ENCODE measurements at places on chromosomes 6 and 20. TPM values are rescaled to one million over a fixed set of nuclear protein-coding genes. Genes with fewer than 3 reads are reported as not detected.

The BMP2 gene
- total RNA-seq: 4.7 TPM

The TM9SF4 gene
- 42.9 TPM for total RNA-seq

The BPIFB4 gene
- total RNA-seq: not detected

The TRIM40 gene
- not detected for total RNA-seq

The SRSF12 gene
- 0.54 TPM for total RNA-seq

The IPCEF1 gene
- not detected for total RNA-seq

The LAMA4 gene
- 172 TPM for total RNA-seq

The ULBP3 gene
- 19.3 TPM for total RNA-seq

The SFTA2 gene
- total RNA-seq: not detected

The SLC17A9 gene
- 6.3 TPM for total RNA-seq

The C20orf144 gene
- total RNA-seq: not detected

The AGPAT4 gene
- total RNA-seq: 2.3 TPM

The C6orf15 gene
- not detected for total RNA-seq

The PLCB4 gene
- total RNA-seq: not detected

The TUBB2B gene
- 6.3 TPM for total RNA-seq

The SLC25A27 gene
- 2.3 TPM for total RNA-seq

The CRISP2 gene
- not detected for total RNA-seq

The SLC16A10 gene
- not detected for total RNA-seq

The HLA-DOA gene
- total RNA-seq: not detected

The IL17A gene
- not detected for total RNA-seq

The RIPPLY2 gene
- total RNA-seq: not detected

The CCN5 gene
- total RNA-seq: 5.8 TPM

The SOX18 gene
- total RNA-seq: 0.36 TPM

The ASIP gene
- total RNA-seq: not detected

The RIPOR2 gene
- total RNA-seq: 9.2 TPM

The TMEM74B gene
- total RNA-seq: 1.1 TPM

The DPPA5 gene
- not detected for total RNA-seq

The GJA10 gene
- not detected for total RNA-seq

The LRRN4 gene
- not detected for total RNA-seq

The GTSF1L gene
- not detected for total RNA-seq
